NCI-H774 (cell line): ENCODE measurements at places on chromosomes 6 and 20.

- DNase-seq = peak; percentile 80
These were observed 42.8 kb downstream of the INSM1 start for GRCh38 chr20:20410678-20411077.

GRCh38 chr6:145228962-145229582 lies 506.2 kb downstream of the EPM2A start:
- DNase-seq = no peak

DNA sequence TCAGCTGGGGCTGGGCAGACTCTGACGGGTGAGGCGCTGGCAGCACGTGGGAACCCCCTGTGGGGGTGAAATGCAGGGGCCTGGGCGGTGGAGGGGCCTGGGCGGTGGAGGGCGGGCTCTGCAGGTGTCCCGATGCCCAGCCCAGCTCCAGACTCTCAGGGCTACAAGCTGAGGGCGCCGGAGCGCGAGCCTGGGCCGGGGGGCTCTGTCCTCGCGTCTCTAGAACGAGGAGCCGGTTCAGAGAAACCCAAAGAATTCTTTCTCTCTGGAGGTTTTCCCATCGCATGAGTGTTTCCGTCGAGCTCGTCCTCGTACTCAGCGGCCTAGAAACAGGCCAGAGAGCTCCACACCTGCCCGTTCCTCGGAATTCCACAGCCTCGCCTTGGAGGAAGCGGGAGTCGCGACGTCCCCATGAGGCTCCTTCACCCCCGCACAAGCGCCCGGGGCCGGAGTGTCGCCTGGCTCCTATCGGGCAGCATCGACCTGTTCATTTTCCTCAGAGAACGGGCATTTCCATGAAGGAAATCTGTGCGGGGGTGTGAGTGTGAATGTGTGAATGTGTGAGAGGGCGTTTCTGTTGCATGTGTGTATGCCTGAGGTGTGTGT lies 76.9 kb downstream of the SMOC2 start:
- DNase-seq = no peak

DNA sequence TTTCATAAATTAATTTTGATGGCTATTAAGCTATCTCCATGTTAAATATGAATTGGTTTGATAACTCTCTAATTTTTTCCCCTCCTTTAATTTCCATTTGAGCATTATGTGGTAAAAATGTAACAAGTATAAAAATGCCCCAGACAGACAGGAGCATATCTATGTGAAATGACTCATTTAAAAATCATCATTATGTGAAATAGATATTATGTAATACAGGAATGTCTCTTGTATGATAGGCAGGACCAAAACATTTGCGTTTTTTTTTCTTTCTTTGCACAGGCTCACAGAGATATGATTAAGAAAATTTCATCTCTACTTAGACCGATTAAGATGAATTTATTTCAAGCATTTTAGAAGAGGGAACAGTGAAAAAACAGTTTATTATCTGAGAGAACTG lies 95.8 kb downstream of the AKAP7 start:
- no peak for DNase-seq

- peak; percentile 49 for DNase-seq
These were observed 408.4 kb downstream of the PKHD1 start for GRCh38 chr6:51678905-51679620.

GRCh38 chr20:4011226-4011975 lies 4.0 kb downstream of the RNF24 start:
- DNase-seq = no peak

DNA sequence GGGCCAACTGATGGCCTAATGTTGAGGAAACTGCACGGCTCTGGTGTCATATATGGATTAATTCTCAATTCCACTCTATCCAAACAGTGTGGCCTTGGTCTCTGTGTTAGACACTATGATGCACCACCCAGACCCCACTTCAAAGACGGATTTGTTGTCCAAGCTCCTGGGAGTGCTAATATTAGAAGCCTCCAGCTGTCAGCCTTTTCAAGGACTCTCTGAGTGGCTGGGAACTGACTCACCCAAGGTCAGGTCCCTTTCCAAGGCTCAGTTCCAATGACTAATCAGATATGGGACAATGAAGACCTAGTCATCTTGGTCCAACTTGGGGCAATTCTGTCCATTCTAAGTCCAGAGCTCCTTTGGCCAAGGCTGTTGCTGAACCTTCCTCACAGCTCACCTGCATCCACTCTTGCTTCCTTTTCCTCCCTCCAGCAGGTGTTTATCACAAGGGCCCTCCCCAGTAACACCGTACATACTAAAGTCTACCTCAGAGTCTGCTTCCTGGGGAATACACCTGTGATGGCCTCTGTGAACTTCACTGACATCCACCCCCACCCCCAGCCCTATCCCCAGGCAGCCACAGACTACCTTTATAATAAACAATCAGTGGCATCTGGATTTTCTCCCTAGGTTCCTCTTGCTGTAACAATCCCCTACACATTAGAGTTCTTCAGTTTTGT lies 7.2 kb upstream of the IL20RA start:
- DNase-seq = no peak

- no peak for DNase-seq
These were observed 100.3 kb downstream of the GMPR start for GRCh38 chr6:16338577-16339264.

- no peak for DNase-seq
These were observed 348.1 kb downstream of the CDC5L start for GRCh38 chr6:44735630-44735963.

GRCh38 chr6:24356310-24356973 lies 1.4 kb downstream of the DCDC2 start:
- no peak for DNase-seq

GRCh38 chr6:125037827-125038226 lies 75.6 kb downstream of the RNF217 start:
- no peak for DNase-seq

DNA sequence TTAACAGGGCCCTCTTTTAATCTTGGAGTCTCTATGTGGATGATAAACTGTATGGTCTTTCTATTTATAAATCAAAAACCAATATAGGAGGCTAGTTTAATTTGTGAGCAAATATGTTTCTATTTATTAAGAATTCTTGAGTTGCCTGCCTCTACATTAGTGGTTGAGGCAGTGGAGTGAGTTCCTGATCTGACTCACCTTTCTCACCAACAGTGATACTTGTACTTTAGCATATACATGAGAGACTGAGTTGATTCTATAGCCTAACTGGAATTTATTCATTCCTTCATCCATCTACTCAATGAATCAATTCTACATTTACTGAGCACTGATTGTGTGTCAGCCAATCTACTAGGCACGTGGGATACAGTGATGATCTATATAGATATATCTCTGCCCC lies 126.9 kb downstream of the TRMT11 start:
- no peak for DNase-seq

GRCh38 chr20:1265226-1265915 lies 723 bp upstream of the SNPH start:
- no peak for DNase-seq

DNA sequence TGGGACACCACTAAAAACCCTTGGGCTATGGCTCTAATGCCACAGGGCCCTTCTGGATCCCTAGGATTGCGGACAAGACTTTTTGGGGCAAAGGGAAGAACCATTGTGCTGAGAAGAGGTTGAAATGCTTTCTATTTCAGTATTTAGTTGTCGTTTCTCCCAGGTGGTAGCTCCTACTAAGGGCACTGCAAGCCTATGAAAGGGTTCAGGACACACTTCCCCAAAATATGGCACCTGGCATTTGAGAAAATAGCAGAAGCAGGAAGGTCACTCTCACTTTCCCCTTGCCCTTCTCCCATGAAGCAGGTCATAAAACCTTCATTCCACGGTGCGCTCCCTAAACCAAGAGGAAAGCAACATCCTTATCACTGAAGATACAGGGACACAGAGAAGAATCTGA lies 125.4 kb upstream of the GPR6 start:
- DNase-seq = no peak

DNA sequence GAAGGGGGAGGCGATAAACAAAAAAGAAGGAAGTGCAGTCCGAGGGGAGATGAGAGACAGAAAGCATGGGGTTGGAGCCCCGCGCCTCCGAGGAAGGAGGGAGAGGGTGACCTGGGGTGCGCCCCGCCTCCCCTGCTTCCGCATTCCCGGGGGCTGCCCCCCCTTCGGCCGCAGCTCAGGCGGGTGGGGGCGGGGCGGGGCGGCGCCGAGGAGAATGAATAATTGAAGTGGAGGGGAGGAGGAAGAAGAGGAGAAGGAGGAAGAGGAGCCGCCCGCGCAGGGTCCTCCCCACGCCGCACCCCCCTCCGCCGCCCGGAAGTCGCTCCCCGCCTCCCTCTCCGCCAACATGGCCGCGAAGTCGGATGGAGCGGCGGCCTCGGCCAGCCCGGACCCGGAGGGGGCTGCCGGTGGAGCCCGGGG lies at the start of gene XKR7:
TSS of gene XKR7 (plus strand) at position 322 of the 420 bp plus-strand sequence. CDS start at position 347, 25 bp downstream.
- peak; percentile 72 for DNase-seq

GRCh38 chr6:40732878-40733277 lies 145.7 kb upstream of the LRFN2 start:
- no peak for DNase-seq

- DNase-seq = no peak
These were observed 19.7 kb downstream of the KLHL31 start for GRCh38 chr6:53645859-53646258.

DNA sequence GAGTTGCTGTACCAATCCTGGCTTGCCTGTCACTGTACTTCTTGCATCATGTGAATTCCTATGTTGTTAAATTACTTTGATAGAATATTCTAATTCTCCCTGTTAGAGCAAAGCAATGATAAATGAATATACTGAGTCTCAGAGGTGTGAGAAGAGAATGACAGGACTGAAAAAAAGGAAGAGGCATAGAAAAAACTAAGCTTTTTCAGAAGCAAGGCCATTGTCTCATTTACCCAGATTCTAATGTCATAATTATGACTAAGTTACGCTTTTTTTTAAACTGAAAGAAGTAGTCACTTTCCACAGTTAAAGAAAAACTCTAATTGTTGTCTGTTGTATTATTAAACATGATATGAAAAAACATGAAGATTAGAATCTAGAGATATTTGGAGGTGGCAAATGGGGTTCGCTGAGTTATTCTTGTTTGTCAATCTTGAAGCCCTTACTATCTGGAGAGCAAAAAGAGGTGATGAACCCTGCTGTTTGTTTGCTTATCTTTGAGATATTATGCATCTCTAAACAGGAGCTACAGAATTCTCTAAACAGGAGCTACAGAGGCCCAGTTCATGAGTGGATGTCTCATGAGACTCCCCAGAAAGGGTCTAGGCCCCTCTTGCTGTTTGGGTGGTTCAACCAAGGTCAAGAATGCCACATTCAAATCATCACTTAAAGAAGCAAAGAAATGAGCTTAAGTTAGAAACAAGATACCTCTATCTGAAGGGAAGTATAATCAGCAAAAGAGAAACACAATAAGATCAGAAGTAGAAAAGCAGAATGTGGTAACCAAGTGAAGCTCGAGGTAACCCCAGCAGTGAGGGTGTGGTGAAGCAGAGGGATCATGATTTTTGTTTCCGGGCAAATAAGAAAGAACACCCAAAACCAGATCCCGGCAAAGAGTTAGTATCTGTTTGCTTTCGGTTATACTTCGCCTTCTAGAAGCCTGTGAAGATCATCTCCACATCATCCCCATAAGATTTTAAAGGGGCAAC lies 33.3 kb upstream of the THEMIS start:
- DNase-seq = no peak

DNA sequence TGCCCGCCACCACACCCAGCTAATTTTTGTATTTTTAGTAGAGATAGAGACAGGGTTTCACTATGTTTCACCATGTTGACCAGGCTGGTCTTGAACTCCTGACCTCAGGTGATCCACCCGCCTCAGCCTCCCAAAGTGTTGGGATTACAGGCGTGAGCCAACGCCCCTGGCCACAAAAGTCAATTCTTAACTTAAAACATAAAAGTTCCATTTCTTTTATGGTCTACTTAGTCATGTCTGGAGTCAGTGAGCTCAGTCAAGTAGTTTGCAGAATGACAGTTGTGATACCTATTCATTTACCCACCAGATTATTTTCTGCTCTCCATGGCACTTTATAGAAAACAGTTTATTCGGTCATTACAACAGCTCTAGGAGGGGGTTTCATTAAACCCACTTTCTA lies 103.1 kb upstream of the ESR1 start:
- no peak for DNase-seq

DNA sequence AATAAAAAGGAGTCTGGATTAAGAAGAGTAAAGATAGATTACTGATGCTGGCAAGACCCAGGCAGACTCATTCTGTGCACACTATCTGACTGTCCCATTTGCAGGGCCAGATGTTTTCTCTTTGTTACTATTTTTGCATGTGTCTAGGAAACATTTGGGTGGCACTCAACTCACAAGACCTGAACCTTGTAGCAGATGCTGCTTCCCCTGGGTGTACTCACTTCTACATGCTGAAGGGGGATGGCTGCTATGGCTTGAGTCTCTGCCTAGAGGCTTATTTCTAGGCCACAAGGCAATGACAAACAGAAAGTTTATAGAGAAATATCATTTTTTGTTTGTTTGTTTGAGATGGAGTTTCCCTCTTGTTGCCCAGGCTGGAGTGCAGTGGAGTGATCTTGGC lies 351.4 kb downstream of the FOXA2 start:
- DNase-seq = no peak
